ENCODE measurements at places on chromosomes 11 and 22.

DNA sequence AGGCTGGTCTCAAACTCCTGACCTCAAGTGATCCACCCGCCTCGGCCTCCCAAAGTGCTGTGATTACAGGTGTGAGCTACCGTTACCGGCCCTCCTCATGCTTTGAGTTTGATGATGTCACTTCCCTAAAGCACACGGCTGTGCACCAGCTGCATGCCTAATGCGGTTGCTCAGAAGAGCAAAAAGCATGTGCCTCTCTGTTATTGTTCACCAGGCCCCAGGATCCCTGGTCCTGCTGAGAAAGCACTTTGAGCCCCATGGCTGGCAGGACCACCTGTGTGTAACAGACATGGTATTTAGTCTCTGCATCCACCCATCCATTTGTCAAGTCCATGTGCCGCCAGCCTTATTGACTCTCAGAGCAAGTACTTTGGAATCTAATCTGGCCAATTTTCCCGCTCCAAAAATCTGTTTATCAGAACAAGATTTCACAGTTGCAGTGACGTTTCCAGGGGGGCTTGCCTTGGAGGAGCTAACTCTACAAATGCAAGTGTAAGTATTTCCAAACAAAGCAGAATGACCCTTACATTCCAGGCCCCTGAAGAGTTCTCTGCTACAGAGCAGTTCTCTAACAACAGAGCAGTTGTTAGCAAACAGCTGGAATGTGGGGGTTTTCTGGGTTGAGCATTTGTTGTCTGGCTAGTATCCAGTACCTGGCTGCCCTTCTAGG, 89.4 kb downstream of the LDLRAD3 start:
- no peak for DNase-seq

GRCh38 chr22:46250783-46251125, 661 bp upstream of the CDPF1 start:
- DNase-seq = no peak

GRCh38 chr11:131760091-131761061, 390.0 kb downstream of the NTM start:
- no peak for DNase-seq

GRCh38 chr11:103946793-103947545, 89.5 kb upstream of the DDI1 start:
- no peak for DNase-seq

- DNase-seq = no peak
Observed at GRCh38 chr11:64659417-64660144, 63.4 kb downstream of the NRXN2 start.

DNA sequence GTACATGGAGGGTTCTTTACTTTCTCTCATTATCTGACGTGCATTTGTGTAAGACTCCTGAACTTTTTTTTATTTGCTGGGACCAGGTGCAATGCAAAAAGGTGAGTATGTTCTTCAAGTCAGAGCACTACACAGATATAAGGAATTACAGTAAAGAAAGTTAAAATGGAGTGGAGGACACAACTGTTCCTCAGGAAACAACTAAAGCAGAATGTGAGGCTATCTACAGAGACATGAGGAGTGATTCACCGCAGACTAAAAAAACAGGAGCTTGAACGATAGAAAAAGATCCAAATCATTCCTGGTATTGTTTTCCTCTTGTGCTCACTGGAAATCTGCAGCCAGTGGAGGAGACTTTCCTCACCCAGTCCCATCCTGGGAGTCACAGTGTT, 106.2 kb downstream of the ABTB2 start:
- no peak for DNase-seq

GRCh38 chr11:130118636-130119387, 40.8 kb upstream of the ST14 start:
- DNase-seq = no peak

GRCh38 chr11:69278091-69278867, 15.7 kb upstream of the MYEOV start:
- peak; percentile 84 for DNase-seq

GRCh38 chr22:46795140-46795539, 32.7 kb downstream of the TBC1D22A start:
- DNase-seq = no peak

GRCh38 chr11:70173018-70173417, 30.1 kb upstream of the FADD start:
- DNase-seq = peak; percentile 67

DNA sequence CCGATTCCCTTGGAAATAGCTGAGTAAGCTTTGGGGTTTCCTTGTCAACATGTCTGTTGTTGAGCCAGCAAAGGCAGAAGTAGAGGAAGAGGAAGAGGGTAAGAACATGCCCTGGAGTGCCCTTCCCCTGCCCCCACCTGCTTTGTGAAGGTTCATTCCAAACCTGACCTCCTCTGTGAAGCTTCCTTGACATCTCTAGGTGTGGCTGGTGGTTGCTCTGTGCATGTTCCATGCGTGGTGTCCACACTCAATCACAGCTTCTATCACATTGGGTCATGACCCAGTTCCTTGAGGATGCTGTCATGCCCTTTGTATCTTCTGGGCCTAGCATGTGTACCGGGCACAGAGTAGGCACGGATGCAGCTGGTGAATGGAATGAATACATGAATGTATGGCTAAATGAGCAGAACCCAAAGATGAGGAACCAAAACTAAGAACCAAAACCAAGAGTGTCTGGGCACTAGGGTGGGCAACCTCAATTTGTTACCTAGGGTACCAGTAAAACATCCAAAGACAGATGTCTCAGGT, 23.7 kb upstream of the FXYD6 start:
- DNase-seq = no peak

- no peak for DNase-seq
Observed at GRCh38 chr22:24683691-24684090, 80.7 kb downstream of the GGT1 start.

- peak; percentile 78 for DNase-seq
Observed at GRCh38 chr22:43945632-43946383, 9.4 kb upstream of the SAMM50 start.

DNA sequence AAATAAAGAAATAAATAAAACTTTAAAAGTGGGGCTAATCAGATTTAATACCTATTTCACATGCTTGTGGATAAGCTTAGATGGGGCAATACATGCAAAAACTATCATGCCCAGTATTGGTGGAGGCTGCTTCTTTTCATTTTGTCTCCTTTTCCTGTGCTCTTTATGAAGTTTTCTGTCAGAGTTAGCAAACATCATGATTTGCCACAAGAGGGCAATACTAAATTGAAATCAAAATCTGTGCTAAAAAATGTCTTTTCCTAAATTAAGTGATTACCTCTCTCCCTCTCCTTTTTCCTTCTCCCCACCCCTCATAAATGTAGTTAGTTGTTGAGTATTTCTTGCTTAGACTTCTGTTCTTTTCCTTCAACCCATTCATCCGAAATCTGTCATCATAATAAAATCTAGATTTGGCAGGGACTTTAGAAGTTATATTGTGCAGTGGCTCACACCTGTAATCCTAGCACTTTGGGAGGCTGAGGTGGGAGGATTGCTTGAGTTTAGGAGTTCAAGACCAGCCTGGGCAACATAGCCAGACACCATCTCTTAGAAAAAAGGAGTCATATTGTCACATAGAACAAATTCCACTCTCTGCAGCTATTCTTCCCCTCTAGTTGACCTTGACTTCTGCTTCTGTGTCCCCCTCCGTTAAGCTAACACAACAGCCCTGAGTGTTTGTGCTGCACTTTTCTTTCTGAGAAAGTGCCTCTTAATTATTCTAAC, 4.7 kb upstream of the ARHGAP42 start:
- DNase-seq = no peak

DNA sequence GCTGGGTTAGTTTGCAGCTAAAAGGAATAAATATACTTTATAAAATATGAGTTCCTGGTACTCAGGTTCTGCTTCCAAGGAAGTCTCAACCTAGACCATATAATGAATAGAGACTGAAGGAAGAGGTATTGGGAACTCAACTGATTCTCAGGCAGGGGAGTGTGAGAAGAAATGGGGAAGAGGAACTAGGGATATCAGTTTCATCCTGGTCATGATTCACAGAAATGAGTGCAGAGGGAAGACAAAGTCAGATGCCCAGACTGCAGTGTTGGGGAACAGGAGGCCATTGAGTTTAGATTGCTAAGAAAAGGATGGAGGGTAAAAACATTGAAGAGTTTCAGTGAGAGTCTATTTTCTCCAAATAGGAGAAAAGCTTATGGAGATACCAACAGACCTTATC, 28.8 kb downstream of the PLAAT5 start:
- no peak for DNase-seq

DNA sequence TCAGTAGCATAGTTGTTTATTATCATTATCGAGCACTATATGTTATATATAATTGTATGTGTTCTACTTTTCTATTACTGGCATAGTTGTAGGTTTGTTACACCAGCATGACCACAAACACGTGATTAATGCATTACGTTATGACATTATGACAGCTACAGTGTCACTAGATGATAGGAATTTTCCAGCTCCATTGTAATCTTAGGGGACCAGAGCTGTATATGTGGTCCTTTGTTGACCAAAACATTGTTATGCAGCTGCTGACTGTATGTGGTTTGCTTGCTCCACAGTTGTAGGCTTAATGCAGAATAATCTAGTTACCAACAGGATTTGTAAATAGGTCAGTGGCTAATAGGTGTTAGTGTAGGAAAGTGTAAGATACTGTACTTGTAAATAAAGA, 66.1 kb downstream of the HSD17B12 start:
- no peak for DNase-seq

DNA sequence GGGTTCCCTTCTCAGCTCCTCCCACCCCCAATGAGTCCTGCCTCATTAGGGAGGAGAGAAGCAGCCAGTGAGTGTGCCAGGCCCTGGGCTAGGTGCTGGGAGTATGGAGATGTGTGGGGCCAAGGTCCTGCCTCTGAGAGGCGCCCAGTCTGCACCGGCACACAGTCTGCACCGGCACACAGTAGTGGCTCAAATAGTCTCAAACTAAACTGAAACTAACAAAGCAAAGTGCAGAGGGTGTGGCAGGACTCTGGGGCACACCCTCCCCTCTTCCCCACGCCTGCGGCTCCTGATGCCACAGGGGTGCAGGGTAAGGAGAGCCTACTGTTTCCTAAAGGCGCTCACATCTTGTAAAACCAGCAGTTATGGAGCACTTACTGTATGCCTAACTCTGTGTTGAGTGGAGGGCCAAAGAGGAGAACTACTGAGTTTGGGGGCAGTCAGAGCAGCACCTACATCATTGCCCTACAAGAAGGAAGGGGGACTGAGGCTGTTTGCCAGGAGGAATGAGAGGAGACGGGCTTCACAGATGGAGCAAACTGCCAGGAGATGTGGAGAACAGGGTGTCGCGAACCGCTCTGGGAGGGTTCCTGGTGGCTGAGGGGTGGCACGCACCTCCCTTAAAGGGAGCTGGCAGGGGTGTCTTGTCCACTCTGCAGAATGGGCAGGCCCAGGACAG, 939 bp upstream of the SH3BP1 start:
- DNase-seq = peak; percentile 64

DNA sequence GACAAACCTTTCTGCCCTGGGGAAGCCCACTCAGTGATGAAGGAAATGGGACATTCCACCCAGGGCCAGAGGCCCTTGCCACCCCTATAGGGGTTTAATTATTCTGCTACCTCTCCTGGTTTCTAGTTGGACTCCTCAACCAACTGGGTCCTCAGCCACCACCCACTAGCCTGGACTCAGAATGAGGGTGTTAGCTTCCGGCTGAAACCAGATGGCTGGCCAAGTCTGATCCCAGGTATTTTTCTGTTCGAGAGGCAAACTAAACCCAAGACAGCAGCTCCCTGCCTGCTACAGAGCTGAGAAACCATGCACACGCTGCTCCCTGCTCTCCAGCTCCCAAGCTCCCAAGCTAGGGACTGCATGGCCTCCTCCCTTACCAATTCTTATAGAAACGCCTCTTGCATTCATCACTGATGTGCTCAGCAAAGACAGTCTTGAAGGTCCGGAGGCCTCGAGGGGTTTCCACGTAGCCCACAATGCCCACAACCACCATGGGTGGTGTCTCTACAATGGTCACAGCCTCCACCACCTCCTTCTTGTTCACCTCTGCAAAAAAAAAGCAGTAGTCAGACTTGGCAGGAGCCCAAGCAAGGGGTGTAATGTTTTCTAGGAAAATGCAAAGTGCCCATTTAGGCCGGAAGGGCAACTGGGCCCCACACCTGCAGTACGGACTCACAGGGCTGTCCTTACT, 2.2 kb downstream of the RPL3 start:
- no peak for DNase-seq

GRCh38 chr11:116683982-116684381, 88.8 kb downstream of the BUD13 start:
- DNase-seq = no peak

- DNase-seq = no peak
Observed at GRCh38 chr22:31509061-31509762, 12.9 kb downstream of the SFI1 start.

- no peak for DNase-seq
Observed at GRCh38 chr22:18126606-18127005, 16.0 kb downstream of the TUBA8 start.

GRCh38 chr11:9716275-9717039, 52.6 kb downstream of the SWAP70 start:
- DNase-seq = no peak

DNA sequence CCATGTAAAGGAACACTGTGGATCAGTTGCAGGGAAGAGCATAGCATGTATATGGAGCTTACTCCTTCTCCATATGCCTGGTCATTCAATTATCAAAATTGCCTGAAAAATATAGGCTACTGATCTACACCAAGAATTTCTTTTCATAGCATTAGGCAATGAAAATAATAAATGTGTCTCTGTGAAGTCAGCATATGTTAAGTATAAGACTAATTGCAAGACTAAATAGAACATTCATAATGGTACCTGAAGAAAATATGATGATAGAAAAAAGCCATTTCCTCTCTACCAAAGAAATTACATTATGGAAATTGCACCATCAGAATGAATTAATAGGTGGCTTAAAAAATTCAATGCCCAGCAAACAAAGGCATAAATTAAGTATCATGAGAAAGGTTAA, 584.7 kb downstream of the NELL1 start:
- DNase-seq = no peak

DNA sequence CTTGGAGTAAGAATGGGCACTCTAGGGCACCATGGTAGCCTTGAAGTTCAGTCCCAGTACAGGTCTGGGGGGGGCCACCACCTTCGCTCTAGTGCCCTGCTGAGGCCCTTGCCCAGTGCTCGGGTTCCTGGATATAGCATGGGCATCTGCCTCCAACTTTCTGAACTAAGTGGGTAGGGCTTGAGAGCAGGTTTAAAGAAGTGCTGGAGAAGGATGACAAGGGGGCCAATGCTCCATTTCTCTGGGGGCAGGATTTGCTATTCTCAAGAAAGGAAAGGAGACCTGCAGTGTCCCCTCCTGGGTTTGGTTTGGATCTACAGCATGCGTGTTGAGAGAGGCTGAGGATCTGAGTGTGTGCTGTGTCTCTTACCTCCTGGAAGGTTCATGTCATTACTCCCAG, 82.2 kb upstream of the SUSD2 start:
- no peak for DNase-seq

DNA sequence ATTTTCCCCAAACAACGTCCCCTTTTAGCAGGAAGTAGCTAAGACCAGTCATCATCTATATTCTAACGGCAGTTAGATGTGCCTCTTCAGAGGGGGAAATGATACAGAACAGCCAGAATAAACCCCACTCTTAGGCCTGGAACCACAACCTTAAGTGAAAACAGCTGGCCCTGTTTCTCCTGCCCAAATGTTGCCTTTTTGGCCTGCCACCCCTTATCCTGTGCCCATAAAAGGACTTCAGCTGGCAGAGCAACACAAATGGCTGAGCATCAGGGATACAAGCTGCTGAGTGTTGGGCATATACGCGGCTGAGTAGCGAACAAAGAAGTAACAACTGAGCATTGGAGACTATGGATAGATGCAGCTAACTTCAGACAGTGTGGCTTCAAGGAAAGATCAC, 1491.4 kb downstream of the LRRC4C start:
- DNase-seq = no peak

GRCh38 chr11:76074148-76075095, 131.9 kb downstream of the WNT11 start:
- DNase-seq = no peak

All from HuH-7 (cell line).